CD4-positive, alpha-beta T cell treated with Interleukin-17A for 4 hours (primary cell): ENCODE measurements at places on chromosomes 7 and 10.

DNA sequence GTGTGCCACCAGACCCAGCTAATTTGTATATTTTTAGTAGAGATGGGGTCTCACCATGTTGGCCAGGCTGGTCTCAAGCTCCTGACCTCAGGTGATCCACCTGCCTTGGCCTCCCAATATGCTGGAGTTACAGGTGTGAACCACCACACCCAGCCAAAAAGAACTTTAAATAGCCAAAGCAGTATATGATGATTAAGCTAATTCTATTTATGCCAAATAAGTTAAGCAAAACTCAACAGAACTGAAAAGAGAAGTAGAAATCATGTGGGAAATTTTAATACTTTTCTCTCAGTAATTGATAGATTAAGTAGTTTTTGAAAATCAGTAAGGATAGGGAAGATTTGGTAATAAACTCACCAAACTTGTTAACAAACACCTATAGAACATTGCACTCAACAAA lies 24.5 kb upstream of the RHEB start:
- no peak for DNase-seq

DNA sequence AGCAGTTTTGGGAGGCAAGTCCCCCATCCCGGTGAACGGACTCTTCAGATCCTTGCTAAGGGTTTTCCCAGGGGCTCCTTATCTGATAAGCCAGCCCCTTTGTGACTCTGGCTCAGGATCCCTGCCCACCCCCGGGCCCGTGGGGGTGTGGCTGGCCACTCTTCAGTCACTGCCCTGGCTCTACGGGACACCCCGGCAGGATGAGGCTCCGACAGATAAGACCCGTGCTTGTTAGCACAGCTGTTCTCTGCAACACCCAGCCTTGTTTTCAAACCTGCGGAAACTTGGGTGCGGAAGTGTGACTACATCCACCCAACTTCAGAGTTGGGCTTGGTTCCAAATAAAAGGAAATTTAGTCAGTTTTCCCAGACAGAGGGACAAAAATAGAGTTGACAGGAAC lies 66.7 kb upstream of the PODXL start:
- no peak for DNase-seq

DNA sequence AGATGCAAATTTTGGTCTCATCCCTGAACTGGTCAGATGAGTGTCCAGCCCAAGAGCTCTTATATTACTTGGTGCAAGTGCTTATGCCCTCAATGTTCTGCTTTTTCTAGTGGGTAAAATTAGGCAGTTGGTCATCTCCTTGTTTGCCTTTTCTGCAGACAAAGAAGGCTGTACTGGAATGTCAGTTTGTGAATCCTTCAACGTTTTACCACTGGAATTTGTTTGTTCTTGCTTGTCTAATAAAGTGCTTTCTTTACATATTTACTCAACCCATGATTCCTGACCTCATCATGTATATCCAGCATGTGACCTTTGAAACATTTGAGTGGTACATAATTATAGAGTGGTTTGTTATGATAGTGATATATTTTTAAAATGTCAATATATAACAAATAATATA lies 232.2 kb upstream of the TEX47 start:
- DNase-seq = no peak

- no peak for DNase-seq
Observed at GRCh38 chr7:36719083-36719632, 5.1 kb downstream of the AOAH start.

GRCh38 chr7:105376908-105377533 lies 11.7 kb downstream of the SRPK2 start:
- no peak for DNase-seq
